Smooth muscle cell of the brain vasculature (primary cell): ENCODE measurements at places on chromosomes 7 and 10.

DNA sequence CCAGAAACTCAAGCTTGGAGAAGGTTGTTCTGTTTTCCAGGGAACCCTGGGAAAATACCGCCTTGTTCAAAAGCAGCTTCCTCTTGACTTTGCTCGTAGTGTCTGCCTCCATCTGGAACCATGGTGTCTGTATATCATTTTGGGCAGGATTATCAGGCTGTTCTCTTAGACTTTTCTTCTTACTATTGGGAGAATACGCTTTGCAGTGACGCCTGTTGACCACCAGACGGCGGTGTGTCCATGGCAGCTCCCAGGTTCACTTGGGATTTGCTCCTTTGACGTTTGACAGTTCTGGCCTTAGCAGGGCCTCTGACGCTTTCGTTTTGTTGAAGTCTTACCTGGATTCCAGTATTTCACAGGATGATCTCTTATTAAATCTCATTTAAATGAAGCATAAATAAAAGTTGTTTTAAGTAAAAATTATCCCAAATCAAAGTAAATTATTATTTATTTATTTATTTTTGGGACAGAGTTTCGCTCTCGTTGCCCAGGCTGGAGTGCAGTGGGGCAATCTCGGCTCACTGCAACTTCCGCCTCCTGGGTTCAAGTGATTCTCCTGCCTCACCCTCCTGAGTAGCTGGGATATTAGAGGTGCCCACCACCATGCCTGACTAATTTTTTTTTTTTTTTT, 41.8 kb upstream of the GJD4 start:
- peak; percentile 50 for DNase-seq

DNA sequence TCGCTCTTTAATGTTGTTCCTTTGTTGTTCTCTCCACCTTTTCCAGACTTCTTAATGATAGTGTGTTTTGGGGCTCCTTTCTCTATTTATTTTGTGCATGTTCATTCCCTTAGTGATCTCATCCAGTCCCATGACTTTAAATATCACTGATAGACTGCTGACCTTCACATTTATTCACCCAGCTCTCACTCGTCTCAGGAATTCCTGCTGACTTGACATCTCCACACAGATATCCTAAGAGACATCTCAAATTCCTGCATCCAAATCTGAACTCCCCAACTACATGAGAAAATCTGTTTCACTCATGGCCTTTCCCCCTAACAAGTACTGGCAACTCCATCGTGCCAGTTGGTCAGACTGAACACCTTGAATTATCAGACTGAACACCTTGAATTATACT, 111.2 kb downstream of the CTTNBP2 start:
- no peak for DNase-seq

- no peak for DNase-seq
Measured at GRCh38 chr7:108114117-108114841, 15.9 kb downstream of the LAMB4 start.

- DNase-seq: no peak
Measured at GRCh38 chr7:131648491-131648890, 92.1 kb upstream of the PODXL start.

GRCh38 chr10:2895594-2896196, 171.7 kb upstream of the PFKP start:
- DNase-seq: no peak

DNA sequence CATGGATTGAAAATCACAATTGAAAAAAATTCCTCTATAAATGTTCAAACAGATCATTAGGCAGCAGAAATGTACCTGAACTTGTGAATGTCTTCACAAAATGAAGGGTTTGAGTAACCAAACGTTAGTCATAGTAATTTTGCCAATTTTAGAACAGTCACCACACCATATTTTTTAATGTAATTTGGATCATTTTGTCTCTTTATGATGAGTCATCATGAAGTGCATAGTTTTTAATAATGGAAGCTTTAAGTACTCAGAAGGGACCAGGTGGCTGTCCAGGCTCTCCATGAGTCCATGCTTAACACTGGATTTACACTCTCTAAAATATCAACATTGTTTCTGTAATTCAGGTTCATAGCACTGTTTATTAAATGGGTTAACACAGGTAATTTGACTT, 219.2 kb downstream of the ETV1 start:
- DNase-seq: no peak

DNA sequence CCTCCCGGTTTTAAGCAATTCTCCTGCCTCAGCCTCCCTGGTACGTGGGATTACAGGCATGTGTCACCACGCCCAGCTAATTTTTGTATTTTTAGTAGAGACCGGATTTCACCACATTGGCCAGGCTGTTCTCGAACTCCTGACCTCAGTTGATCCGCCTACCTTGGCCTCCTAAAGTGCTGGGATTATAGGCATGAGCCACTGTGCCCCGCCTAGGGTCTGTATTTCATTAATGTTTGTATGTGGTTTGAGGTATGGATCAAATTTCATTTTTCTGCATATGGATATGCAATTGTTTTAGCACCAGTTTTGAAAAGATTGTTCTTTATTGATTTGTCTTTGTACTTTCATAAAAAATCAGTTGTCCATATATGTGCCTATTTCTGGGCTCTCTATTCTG, 26.0 kb downstream of the CYP26A1 start:
- no peak for DNase-seq

GRCh38 chr10:49272251-49273081, 26.5 kb upstream of the C10orf71 start:
- peak; percentile 7 for DNase-seq

GRCh38 chr10:69632516-69633199, 2.6 kb downstream of the FAM241B start:
- no peak for DNase-seq

DNA sequence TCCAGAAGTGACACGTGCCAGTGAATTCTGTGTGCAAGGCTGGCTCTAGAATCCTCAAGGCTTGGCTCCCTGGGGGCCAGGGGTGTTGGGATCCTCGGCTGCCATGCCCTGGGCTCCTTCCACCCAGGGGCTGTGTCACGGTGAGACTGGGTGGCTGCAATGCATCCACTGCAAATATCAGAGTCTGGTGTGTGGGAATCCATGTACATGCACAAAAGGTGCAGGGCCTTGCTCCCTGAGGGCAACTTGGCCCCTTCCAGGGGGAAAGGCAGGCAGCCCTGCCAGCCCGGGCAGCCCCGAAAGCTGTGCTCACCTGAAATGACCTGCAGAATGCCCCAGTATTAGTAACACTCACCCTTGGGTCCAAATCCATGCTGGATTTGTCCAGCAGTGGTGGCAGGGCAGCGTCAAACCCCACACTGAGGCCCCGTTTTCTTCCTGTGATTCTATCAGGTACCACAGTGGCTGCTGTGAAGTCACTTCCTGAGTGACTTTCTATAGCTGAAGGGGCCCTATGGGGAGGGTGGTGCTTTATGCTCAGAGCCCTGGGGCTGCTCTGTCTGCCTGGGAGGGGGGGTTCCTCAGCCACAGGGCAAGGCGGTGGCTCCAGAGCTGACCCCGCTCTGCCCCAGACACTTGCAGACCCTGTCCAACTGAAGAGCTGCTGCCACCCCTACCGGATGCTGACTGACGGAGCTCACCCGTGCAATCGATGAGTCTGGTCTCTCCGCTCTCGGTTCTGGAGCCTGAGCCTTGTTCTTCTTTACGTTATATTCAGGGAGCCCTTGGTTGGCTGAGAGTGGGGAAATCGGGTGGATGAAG, 317.7 kb downstream of the GLRX3 start:
- DNase-seq: no peak

- no peak for DNase-seq
Measured at GRCh38 chr7:125184801-125185200, 255.2 kb upstream of the POT1 start.

- DNase-seq: no peak
Measured at GRCh38 chr7:135920478-135920877, 56.7 kb downstream of the MTPN start.

DNA sequence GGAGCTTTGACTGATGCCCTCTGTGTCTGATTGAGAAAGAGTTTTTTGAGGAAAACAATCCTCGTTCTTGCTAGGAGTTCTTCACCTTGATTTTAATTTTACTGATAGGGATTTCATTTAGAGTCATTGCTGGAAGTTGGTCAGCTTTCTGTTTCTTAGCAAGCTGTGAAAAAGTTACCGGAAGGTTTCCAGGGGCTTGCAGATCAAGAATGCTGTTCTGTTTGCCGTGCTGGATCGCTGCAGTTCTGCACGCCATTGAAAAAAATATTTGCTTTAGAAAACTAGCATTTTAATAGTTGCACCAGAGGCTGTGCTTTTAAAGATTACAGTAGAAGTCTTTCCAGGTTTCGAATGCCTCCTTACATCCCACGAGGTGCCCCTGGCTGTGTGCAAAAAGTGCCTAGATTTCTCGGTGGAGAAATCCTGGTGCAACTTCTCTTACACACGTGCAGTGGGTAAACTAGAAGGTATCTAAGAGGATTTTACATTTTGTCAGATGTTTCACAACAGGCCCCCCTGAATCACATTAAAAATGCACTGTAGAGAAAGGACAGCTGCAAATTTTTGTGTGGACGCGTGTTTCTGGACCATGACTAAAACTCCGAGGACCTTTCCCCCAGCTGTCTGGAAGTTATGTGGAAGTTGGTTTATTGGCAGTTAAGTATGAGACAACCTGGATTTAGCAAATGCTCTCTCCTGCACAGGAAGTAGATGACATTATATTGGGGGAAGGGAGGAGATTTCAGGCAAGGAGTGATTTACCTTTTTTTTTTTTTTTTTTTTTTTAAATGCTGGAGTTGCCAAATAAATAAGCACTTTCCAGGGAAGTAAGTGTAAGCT, 5.8 kb downstream of the TCF7L2 start:
- DNase-seq: no peak

DNA sequence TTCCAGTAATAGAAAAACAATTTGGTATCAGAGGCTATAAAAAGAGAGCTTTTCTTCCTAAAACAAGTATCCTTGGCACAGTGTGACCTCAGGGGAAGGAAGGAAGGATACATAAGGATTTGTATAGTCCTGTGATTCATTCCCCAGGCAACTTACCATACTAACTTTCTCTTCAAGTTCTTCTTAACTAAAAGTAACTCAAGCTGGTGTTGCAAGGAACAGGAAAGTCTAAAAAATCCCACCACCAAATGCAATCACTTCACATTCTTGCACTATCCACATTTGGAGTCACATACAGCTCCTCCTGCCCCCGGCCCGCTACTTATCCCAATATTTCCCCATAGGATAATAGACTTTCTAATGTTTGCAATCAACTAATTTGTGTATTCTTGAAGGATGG, 84.8 kb downstream of the PRKAG2 start:
- no peak for DNase-seq

DNA sequence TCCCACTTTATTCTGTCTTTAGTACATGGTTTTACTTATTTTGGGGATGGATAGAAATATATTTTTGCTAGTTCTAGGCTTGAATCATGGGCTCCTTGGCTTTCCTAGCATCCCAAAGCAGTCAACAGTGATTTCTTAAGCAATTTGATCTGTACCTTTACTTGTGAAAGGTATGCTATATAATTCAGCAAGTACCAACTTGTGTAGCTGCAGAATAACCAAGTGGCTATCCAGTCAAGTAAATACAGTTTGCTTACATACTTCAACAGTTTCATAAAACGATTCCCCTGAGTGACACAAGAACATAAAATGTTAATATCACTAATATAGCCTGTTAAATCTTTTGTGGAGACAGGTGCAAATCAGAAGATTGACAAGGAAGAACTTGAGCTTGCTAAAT, 67.2 kb downstream of the PODXL start:
- no peak for DNase-seq

DNA sequence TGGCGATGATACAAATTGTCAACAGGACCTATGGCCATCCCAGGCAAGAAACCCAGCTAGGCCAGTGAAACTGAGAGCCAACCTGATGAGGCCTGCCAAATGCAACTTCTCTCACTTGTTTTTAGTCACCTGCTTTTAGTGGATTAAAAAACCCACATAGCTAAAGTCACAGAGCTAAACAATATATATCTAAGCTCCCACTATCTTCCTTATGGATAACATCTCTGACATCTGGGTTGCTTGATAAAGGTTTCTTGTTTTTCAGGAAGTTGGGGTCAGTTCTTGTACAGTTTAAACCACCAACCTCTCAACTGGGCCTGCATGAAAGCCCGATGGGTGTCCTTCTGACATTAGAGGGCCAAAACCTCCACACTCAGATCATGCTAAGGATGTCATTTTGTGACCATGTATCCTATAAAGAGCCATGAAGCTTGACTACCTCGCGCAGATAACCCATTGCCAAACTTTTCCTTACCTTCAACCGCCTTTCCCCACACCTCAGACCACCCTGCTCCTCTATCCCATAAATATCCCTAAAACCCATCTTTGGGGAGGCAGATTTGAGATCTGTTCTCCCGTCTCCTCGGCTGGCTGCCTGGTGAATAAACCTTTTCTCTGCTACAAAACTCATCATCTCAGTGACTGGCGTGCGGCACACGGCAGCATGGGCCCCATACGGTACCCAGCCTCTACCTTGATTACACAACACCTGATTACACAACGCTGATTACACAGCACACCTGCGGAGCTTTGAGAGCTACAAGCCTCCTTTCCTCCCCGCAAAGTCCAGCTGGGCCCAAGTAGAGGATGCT, 797 bp upstream of the STMP1 start:
- DNase-seq: no peak

DNA sequence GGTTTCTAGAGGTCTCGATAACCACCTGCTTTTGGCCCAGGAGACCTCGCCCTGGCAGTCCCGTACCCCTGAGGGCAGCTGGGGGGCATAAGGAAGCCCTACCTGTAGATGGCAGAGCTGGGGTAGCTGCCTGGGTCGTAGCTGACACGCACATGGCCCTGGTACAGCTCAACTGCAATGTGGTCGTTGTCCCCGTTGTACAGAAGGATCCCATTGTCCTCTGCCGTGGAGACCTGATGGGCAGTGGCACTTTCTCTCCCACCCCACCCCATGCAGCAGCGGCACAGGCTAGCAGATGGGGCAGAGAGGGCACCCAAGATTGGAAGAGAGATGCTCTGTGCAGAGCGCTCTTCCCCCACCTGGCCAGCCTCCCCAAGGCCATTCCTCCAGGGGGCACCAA, 172.5 kb downstream of the LCOR start:
- DNase-seq: no peak

DNA sequence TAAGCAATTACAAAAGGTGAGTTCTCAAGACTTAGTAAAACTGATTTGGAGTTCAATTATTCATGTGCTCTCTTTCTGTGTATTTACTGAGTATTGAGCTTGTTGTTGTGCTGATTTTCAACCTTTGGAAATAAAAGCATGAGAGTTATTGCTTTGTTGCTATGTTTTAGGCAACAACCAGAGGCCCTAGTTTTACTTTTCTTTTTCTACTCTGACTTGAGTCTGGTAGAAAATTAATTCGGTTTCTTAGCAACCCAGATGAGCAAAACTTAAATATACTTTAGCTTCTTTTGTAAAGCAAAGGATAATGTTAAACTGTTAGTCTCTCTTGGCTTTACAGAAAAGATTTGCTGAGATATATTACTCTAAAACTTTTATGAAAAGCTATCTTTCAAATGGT, 66.4 kb upstream of the SCIN start:
- no peak for DNase-seq

GRCh38 chr10:122468926-122469781, 7.8 kb downstream of the HTRA1 start:
- DNase-seq: no peak
